Islet precursor cell (in vitro differentiated cells): ENCODE measurements at places on chromosomes 1 and 21.

- DNase-seq, result no peak
Observed at GRCh38 chr1:63775418-63776127, 1.8 kb downstream of the ROR1 start.

- DNase-seq, result no peak
Observed at GRCh38 chr1:11833900-11834299, 13.7 kb downstream of the NPPA start.

- no peak for DNase-seq
Observed at GRCh38 chr1:25198663-25199252, 33.5 kb downstream of the SYF2 start.

GRCh38 chr21:43574741-43575472 is 84.4 kb downstream of the HSF2BP start:
- DNase-seq, result no peak
